Activated T-helper 2 cell treated with anti-CD3 and anti-CD28 coated beads, Interferon-gamma antibody, Interleukin-2, Interleukin-4, amounts not matched to agents 10 μg/mL and 5 μg/mL and 100 μg/mL, durations not matched to agents 14 hours and 24 hours and 36 hours (primary cell): ENCODE measurements at places on chromosomes 3 and 15.

GRCh38 chr15:39786447-39787056 lies 3.9 kb upstream of the FSIP1 start:
- DNase-seq, result no peak

DNA sequence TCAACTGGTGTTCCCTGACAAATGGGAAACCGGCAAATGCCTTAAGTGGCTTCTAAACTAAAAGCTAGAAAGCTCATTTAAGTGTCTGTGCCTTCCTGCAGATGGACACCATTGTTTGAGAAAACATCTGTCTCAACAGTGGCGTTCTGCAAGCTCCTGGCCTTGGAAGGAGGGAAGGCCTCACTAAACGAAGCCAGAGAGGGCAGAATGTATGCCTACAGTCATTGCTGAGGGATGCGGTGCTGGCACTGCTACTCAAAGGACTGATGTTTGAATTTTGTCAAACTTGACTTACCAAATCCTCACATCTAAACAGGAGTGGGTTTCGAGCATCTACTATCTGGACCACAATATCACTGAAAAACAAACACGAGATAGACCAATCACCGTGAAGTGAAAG lies 12.2 kb downstream of the LSG1 start:
- no peak for DNase-seq

- no peak for DNase-seq
Measured at GRCh38 chr3:101184111-101184510, 136.3 kb downstream of the IMPG2 start.

- DNase-seq, result no peak
Measured at GRCh38 chr15:67107014-67107812, 41.8 kb downstream of the SMAD3 start.

DNA sequence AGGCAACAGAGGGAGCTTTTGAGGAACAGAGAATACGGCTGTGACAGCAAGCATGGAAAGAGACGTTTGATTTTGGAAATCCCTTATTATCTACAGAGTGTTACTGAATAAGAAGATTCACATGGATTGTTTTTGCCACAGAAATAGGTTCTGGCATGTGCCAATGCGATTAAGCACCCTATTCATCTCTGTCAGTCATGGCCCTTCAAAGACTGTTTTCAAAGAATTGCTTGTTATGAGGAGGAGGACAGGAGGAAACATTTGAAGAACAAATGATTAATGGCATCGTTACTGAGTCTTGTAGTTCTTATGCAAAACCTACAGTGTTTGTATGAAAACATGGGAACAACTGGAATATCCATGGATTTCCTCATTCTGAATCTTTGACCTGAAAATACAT lies 86.2 kb downstream of the EPHA6 start:
- no peak for DNase-seq

- DNase-seq, result peak; percentile 24
Measured at GRCh38 chr3:13879946-13880810, at the start of gene WNT7A. WNT7A (minus strand) TSS chr3:13880071; CDS start chr3:13879816, 255 bp downstream.

DNA sequence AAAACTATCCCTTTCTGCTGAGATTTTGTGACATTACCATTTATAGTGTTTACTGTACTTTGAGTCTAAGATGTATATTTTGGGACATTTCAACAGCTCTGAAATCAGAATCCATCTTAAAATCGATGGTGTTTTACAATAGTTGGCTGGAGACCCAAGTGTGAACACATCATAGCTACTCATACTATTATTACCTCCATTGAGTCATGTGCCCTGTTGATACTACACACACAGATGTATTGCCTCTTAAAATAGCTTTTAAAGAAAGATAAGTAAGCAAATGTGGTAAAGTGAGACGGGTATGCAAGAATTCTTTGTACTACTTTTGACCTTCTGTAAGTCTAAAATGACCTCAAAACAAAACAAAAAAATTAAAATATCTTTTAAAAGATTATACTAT lies 6.7 kb downstream of the LMOD3 start:
- no peak for DNase-seq
